ENCODE measurements at places on chromosomes 3 and 15.

DNA sequence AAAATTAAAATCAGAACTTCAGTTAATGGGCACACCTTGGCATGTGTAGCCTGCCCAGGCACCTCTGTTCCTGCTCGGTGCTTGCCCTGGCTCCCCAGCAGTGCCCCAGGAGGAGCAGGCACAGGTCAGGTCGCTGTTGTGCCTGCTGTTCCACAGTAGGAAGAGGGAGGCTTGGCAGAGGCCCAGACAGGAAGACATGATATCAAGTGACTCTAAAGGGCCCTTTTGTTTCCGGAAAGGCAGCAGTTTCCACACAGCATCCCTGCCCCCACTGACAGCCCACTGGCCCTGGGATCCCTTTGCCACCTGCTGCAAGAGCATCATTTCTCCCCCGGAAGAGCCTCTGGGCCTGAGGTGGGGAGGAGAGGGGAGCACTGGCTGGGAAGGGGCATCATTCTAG, 40.5 kb upstream of the HES1 start:
- peak; percentile 66 for DNase-seq

GRCh38 chr3:138049157-138049919, 39.4 kb downstream of the CLDN18 start:
- no peak for DNase-seq

GRCh38 chr3:112365636-112366035, 32.7 kb downstream of the CD200 start:
- DNase-seq: no peak

- DNase-seq: no peak
These were observed 46.2 kb downstream of the NR1D2 start for GRCh38 chr3:23991306-23991682.

GRCh38 chr3:152558386-152558785, 276.5 kb upstream of the P2RY1 start:
- no peak for DNase-seq

GRCh38 chr3:155135003-155135402, 54.9 kb downstream of the MME start:
- DNase-seq: no peak

DNA sequence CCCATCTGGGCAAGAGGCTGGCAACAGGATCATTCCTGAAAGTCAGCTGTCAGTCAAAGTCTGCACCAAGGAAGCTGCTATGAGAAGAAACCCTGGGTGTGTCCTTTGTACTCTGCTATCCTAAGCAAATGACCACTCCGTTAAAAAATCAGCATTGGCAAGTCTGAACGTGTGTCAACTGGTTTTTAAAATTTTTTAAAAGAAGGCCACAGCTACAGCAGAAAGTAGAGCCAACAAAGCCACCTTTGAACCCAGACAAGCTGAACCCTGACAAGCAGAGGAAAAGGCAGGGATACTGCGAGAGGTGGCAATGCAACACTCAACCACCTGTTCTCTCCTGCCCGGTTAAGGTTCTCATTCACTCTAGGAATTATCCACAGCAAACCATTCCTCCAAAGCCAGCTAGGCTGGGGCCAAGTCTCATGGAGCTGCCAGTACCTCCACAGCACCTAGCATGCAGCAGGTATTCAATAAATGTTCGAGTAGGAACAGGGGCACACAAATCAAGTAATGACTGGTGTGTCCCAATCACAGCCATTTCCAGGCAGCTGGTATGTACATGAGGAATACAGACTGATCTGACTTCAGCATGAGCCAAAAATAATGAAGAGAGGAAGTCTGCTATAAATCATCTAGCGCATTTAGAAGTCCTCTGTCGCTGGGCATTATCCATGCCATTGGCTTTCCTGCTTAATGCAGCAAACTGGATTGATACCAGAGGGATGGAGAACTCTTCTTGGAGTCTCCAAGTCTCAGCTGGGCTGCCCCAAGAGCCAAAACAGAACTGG, 76.0 kb downstream of the ADCY5 start:
- DNase-seq: no peak

GRCh38 chr15:64895285-64896065, 16.2 kb upstream of the ANKDD1A start:
- DNase-seq: no peak

- DNase-seq: no peak
These were observed 52.8 kb upstream of the FAM98B start for GRCh38 chr15:38401106-38401505.

- no peak for DNase-seq
These were observed 16.5 kb downstream of the POLQ start for GRCh38 chr3:121529308-121529707.

DNA sequence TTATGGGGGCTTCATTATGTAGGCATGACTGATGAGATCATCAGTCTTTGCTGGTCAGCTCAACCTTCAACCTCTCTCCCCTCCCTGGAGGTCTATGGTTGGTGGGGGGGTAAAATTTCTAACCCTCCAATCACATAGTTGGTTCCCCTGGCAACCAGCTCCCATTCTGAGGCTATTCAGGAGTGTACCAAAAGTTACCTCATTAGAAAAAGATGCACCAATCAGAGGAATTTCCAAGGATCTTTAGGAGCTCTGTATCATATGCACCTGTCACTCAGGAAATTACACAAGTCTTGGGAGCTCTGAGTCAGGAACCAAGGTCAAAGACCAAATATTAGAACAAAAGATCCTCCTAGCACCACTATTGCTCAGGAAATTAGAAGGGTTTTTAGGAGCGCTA, 21.4 kb upstream of the LEO1 start:
- peak; percentile 73 for DNase-seq

GRCh38 chr3:125062904-125063618, 7.3 kb upstream of the HEG1 start:
- DNase-seq: no peak

DNA sequence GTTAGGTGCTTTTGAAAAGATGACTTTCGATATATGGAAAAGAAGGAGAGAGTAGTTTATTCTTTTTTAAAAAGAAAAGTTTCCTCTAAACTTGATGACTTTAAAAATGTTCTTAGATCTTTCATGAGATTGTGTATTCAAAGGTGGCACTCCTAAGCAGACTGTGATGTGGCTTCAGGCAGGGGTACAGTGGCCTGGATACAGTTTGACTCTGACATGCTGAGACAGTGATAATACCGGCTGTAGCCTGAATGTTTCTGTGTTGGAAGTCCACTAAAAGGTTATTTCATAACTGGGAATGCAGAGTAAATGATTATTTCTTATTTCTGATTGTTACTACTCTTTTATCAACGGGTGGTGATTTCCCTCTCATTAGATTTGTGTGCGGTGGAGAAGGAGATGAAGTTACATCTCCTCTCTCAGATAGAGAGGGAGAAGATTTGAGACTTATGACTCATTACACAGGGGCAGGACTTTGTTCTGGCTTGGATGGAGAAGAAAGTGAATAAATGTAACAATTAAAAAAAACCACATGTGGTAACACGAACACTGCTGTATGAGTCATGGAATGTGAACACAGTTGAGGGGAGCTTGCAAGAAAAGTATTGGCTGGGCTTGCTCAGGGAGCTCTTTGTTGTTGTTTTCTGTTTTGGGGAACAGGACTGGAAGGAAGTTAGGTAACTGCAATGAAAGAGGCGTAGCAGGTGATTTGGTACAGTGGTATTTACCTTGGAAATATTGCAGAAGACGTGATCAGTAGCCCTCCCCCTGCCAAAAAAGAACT, 21.6 kb downstream of the SPTSSB start:
- no peak for DNase-seq

DNA sequence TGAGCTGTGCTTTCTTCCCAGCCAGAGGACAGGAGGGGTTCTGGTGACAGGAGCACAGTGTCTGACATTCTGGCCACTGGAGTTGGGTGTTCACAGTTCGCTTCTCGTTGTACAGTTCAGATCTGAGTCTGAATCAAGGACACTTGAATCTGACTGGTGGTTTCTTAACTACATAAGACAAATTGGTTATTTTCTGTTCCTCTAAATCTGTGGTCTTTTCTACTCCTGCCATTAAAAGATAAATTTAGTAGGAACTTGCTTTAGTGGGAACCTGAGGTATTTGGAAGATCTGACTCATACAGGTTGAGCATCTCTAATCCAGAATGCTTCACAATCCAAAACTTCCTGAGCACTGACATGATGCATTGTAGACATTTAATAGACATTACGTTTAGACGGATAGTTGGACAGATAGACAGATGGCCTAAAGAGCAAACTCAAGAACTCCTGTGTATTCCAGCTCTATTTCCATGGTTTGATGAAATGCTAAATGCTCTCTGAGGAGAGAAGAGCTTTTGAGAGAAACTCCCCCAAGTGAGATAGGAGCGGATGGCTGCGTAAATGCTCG, 71.0 kb downstream of the CCK start:
- DNase-seq: no peak

DNA sequence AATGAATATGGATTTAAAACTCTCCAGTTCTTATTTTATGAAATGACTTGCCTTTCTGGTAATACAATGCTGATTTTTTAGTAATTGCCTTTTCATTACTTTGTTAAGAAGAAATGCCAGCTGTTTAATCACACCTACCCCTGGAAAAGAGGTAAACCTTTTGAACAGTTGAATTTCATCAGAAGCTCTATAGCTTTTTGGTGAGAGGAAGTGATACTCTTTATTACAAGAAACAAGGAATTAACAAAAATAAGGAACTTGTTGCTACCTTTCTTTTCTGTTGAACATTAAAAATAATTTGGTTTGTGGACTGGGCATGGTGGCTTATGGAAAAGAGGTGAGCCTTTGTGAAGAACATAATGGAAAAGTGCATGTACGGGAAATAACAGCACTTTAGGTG, 19.7 kb downstream of the BLOC1S6 start:
- no peak for DNase-seq

GRCh38 chr3:44814751-44815150, 47.0 kb upstream of the TMEM42 start:
- no peak for DNase-seq

DNA sequence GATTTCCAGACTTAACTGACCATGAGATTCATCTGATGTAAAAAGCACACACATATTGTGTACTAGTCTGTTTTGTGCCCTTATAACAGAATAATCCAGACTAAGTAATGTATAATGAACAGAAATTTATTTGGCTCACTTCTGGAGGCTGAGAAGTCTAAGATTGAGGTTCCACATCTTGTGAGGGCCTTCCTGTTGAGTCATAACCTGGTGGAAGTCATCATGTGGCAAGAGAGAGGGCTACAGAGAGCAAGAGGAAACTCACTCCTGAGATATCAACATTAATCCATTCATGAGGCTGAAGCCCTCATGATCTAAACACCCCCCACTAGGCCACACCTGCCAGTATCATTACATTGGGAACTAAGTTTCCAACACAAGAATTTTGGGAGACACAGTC, 977.6 kb downstream of the MCTP2 start:
- DNase-seq: peak; percentile 59

GRCh38 chr3:187286467-187287059, 5.0 kb downstream of the MASP1 start:
- no peak for DNase-seq

DNA sequence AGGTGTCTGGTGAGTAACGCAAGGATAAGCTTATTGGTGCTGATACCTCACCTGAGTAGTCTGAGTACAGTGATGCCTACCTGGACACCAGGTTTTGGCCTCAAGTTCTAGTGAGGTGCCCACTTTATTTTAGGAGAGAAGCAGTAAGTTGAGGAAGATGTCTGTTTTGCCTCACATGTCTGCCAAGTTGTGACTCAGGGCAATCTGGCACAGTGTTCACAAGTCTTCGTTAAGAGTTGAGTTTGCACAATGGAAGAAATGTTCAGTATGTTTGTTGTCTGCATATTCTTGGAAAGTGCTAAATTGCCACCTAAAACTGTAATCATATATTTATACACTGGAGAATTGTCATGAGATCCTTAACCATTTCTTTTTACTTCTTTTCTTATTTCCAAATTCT, 122.2 kb downstream of the KCNH8 start:
- no peak for DNase-seq

- no peak for DNase-seq
These were observed 54.7 kb upstream of the CTNNB1 start for GRCh38 chr3:41144631-41145030.

GRCh38 chr3:147130461-147130860, 275.9 kb downstream of the ZIC4 start:
- no peak for DNase-seq

DNA sequence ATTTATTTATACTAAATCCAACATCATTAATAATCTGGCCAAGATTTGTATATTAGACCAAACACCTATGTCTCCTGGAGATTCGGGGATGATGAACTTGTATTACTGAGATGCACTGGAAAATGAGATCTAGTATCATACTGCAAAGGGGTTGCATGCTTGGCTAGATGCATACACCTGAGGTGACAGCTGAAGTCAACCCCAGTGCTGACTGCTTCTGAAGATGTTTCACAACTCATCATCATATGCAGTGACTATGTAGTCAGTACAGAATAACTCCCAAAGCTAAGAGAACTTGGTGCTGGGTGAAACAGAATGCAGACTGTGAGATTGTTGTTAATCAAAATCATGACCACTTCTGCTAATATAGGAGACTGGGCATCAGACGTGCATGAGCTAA, 1114.2 kb downstream of the NSUN3 start:
- no peak for DNase-seq

DNA sequence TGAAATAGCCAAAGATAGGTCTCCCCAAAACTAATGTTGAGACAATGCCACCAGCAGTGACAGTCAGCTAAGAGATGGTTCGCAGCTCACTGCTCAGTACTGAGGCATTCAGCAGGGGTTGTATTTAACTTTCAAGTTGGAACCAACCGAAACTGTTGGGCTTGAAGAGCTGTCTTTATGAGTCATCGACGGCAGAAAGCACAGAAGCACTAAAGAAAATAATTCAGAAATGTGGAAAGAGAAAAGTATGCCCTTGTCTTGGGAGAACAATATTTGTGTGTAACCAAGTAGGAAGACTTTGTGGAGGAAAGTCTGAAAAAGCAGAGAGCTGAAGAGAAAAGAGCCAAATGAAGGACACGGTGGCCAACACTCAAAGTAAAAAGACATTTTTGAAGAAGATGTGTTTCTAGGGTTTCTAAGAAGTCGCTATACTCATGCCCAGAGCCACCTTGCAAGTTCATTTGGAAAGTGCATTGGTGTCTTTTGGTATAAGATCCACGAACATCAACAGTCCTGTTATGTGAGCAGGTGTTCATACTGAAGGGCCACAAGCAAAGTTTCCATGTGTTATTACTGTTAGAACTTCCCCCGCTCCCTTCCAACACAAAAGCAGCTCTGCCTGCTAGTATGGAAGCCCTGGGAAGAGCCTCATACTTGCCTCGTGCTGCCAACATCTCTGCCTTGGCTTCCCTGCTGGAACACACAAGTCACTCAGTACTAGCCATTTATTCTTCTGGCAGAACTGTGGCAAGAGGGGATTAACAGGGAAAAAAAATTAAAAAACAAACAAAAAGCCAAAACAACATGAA, 4.1 kb upstream of the RARB start:
- no peak for DNase-seq

- no peak for DNase-seq
These were observed 21.1 kb upstream of the MFSD1 start for GRCh38 chr3:158780766-158781165.

All from kidney capillary endothelial cell (primary cell).